ENCODE measurements at places on chromosomes 5 and 9.

DNA sequence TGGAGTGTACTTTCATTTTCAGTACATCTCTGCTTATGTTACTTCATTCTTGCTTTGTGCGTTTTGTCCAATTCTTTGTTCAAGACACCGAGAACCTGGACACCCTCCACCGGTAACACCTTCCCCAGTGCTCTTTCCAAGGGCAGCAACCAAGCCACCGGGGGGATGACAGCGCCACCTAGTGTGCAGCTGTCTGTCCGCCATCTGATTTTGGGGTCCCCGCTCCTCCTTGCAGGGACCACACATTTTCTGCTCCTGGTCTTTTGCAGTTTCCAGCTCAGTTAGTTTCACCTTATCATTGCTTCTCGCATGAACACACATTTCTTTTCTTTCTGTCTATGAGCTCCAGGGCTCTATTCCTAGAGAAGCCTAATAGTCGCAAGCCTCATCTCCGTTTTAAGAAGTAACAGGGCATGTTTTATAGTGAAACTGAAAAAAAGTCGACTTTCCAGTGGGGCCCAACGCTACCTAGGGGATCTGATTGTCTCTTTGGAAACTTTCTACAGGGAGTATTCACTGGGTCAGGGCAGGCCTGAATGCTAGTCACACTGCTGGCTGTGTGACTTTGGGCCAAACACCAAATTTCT is 152.1 kb downstream of the FSTL4 start:
- DNase-seq: peak; percentile 55

DNA sequence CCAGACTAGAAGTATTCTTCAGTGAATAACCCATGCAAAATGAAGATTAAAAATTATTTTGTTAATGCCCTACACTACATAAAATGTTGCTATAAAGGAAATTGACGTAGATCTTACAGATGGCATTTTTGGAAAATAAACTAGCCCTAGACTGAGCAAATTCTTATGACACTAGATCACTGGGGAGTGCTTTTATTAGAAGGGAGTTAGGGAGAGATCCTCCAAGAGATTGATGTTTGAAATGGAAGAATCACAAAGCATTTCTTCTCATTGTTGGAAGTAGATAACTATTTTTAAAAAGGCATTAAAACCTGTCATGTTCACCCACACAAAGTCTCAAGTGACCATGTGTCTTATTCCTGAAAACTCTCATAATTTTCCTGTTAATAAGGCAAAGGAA is 351.1 kb upstream of the TLE4 start:
- DNase-seq: no peak

GRCh38 chr5:31492869-31493268 is 39.0 kb downstream of the DROSHA start:
- DNase-seq: no peak

GRCh38 chr5:45622365-45622764 is 73.8 kb downstream of the HCN1 start:
- DNase-seq: no peak

DNA sequence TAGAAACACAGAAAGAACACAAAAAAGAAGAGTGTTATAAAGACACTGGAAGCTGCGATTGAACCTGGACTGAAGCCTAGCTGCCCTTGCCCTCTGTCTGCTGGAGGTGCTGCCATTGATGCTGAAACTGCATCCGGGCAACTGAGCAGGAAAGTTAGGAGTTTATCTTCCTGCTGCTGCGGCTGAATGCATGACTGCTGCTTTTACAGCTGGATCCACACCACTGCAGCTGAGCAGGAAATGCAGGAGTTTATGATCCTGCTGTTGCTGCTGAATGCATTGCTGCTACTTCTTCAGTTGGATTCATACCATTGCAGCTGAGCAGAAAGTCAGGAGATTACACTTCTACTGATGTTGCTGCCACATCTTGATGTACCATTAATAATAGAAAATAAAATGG is 21.8 kb upstream of the JAKMIP2 start:
- DNase-seq: no peak

DNA sequence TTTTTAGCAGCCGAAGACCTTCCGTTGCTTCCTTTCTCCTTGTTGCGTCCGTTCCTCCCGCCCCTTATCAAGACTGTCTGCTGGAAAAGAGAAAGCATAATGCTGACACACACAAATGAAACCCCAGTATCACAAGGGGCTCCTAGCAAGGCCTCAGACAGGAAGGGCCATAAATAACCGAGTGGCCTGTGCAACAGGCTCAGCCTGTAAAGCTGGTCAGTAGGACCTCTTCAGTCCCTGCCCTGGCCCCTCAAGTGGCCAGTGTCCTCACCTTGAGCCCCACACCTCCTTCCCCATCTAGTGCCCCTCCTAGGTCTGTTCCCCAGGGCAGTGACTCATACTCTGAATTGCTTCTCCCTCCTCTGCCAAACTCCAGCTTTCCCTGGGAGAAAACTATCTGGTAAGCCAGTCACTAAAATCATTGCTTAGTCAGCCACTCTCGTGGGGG is 174.6 kb upstream of the IL12B start:
- no peak for DNase-seq

- DNase-seq: no peak
Measured at GRCh38 chr9:127786773-127787104, 905 bp downstream of the CDK9 start.

GRCh38 chr5:179217956-179218942 is 127.0 kb downstream of the ADAMTS2 start:
- peak; percentile 62 for DNase-seq

DNA sequence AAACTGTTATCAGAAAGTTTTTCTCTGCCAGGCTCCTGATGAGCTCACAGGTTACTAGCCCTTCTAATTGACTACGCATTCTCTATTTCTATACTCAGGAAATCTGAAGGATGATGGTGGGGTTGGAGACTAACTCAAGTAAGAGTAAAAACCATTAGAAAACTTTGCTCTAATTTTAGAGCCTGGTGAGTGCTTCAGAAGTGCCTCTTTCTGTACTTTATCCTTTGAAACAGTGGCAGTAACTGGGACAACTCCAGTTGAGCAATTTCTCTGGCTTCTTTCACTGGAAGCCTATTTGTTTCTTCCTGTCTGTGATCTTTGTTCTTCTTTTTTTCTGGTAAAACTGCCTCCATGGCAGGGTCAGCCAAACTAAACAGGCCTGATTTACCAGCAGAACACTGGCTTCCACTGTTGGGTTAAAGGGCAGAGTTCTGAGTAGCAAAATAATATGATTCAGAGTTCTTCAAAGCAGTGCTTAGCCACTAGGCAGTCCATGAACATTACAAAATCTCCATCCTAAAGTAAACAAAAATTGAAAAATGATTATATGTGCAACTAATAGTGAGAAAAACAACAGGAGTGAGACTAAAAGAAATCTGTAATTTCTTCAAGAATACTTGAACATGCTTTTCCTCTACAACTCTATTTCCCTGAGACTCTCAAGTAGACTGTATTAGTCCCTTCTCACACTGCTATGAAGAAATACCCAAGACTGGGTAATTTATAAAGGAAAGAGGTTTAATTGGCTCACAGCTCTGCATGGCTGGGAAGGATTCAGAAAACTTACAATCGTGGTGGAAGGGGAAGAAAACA is 79.8 kb downstream of the MROH2B start:
- DNase-seq: no peak

GRCh38 chr5:123992641-123993040 is 480.7 kb downstream of the CSNK1G3 start:
- DNase-seq: no peak

- DNase-seq: no peak
Measured at GRCh38 chr5:179487145-179487544, 63.2 kb upstream of the RUFY1 start.

- no peak for DNase-seq
Measured at GRCh38 chr5:14242871-14243383, 99.8 kb downstream of the TRIO start.

DNA sequence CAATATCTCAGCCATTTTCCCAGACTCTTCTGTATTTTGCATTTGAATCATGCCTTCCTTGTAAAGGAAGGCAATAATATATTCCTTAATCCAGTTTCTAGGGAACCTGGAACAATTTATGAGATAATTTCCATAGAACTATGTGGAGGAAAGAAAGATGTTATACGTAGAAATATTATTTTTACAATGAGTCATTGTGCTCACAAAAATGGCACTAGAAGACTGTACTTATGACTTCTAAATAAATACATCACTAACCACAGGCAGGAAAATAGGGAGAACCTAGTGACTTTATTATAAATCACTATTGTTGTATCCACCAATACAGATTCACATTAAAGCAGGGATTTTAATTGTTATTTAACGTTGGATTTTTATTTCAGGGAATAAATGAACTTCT is 87.6 kb downstream of the FBXO38 start:
- no peak for DNase-seq

DNA sequence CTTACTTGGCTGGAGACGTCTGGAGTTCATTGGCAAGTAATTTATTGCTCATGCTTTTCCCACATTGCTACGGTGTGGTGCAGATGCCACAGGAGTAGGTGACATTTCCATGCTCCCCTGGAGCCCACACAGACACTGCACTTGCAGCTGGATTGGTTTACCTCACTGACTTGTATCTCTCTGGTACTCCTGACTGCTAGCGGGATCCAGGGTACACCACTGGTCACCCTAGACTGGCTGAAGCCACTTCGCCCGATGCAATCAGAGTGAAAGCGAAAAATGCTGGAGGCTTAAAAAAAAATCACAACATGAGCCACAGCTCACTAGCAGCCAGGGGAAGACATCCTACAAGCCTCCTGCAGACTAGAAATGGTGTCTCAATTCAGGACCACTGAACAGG is 32.6 kb upstream of the SLIT3 start:
- no peak for DNase-seq

DNA sequence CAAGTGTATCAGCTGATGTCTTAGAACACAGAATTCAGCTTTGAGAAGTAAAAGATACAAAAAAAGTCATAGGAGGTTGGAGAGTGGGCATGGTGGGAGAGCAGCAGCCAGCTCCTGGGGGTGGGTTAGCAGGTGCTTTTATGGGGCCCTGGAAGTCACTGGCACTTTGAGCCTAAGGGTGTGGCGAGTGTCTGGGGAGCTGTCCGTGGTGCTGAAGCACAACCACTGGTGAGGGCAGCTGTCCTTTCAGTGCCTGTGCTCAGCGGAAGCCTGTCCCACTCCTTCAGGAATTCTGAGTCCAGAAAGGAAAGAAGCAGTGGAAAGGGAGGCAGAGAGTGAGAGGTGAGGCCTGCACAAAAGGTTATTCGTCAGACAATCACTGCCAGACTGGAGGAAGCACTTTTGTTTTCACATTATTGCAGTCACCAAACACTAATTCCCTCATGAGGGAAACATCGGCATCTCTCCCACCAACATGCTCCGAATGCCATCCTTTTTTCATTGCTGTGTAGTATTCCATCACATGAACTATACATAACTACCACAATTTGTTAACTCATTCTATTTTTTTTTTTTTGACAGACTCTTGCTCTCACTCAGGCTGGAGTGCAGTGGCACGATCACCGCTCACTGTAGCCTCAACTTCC is 59.4 kb upstream of the RAPGEF1 start:
- DNase-seq: no peak

DNA sequence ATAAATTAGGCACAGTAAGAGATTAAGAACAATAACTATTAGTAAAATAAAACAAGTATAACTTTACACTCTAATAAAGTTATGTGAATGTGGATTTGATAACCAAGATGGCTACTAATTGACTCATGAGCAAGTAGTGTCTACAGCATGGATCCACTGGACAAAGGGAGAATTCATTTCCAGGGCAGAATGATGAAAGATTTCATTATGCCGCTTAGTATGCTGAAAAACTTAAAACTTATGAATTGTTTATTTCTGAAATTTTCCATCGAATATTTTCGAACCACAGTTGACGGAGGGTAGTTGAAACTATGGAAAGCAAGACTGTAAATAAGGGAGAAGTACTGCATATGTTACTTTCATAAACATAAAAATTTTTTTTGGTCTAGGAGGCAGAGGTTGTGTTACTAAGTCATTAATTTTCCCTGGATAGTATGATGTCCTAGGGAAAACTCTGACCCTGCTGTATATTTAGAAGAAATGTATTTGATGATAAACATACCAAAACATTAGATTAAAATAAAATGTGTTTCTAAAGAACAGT is 24.9 kb upstream of the TARS1 start:
- DNase-seq: no peak

GRCh38 chr9:137254624-137255447 is at the start of gene NELFB:
Gene NELFB, plus strand, starts transcription at chr9:137255327.
- DNase-seq: peak; percentile 100

DNA sequence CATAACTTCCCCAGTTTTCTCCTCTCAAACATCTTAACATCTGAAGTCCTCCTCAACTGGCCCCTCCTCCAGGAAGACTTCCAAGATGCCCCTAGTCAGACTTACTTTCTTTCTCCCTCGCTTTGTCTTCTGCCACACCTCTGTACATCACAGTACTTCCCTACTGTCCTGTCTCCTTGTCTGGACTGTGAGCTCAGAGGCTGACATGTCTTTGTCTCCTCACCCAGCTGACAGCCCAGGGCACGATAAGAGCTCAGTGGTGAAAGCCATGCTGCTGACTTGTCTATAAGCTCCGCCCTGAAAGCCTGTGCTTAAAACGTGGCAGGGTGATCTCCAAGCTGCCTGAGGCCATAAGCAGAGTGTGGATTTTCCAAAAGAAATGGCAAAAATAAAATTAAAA is 33.0 kb upstream of the SLC25A51 start:
- DNase-seq: peak; percentile 76

DNA sequence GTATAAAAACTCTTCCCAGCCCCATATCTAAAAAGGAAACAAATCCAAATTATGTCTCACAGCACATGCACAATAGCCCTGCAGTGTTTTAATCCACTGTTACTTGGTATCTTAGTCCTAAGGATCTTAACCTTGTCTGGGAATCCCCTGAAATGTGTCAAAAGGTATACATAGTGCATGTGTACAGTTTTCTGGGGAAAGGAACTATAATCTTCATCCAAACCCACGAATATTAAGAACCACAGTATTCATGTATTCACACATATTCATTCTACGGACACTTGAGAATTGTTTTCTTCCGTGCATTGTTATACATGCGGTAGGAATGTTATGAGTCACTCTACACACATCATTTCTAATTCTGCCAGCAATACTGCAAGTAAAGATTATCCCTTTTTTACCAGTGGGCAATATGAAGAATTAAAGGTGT is 47.8 kb upstream of the SNX2 start:
- no peak for DNase-seq

GRCh38 chr5:86986837-86987236 is 280.8 kb upstream of the RASA1 start:
- no peak for DNase-seq

GRCh38 chr9:130980526-130980925 is 28.4 kb upstream of the LAMC3 start:
- DNase-seq: no peak

Data from SK-N-SH (cell line).